DMS153 (cell line): ENCODE measurements at places on chromosomes 7 and 10.

GRCh38 chr10:52121688-52122087 lies 192.4 kb upstream of the DKK1 start:
- DNase-seq = no peak

DNA sequence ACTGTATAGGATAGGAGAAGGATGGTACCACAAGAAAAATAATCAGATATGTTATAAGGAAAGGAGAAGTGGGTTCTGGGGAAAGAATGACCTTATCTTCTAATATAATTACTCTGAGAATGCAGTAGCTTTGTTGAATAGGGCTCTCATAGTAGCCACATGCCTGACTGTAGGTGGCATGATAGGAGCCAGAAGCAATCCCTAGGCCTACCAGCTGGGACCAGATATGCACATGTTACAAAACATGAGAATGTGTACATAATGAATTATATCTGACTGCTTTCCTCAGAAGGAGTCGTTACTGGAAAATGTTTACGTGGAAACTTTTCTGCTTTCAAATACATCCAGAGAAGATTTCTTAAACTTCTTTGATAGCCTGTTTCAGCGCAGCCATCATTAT lies 53.2 kb upstream of the FAM3C start:
- DNase-seq = no peak

- no peak for DNase-seq
These were observed 55.3 kb upstream of the INPP5A start for GRCh38 chr10:132482090-132482800.

DNA sequence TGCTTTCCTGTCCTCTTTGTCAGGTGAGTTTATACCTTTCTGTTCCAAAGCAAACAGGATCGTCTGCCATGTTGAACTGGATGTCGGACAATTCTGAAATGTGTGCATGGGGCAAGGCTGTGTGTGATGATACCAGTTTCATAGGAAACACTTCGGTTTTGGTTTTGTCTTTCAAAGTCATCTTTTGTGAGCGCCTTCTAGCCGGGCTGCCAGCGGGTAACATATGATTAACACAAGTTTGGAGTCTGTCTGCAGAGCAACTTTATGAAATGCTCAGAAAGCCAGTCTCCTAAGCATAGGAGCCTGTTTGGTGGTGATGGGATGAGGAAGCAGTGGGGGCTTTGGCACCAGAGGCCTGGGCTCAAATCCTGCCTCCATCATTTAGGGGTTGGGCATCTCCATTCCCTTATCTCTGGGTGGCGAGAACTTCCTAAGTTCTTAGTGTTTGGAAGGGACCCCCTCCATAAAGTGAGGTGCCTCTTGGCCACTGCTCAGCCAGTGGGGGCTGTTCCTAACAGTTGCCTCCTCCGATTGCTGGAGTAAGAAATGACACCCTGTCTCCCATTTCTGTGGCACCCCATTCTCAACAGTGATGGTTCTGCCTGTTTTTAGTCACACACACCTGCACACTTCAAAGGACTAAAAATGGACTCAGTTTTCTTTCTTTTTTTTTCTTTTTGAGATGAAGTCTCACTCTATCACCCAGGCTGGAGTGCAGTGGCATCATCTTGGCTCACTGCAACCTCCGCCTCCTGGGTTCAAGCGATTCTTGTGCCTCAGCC lies 36.8 kb downstream of the CUX1 start:
- DNase-seq = no peak
